ENCODE measurements at places on chromosomes 4 and X. TPM values are rescaled to one million over a fixed set of nuclear protein-coding genes. Genes with fewer than 3 reads are reported as not detected.

The CSAG3 gene
- polyA plus RNA-seq = not detected

The TMEM184C gene
- 40.2 TPM for polyA plus RNA-seq

DNA sequence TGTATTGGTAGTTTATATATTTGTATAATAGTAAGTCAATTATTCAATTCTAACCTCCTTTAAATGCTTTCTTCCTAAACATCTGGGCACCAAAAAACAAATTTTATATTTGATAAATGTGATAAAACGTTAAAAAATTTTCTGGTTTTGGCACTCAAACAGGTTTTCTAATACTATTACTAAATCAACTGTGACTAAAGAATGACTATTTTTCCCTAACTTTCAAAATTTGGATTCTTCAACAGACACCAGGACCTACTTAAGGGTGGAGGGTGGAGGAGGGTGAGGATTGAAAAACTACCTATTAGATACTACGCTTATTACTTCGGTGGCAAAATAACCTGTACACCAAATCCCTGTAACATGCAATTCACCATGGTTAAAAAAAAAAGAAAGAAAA is 555.5 kb downstream of the IL15 start:
- DNase-seq = no peak

DNA sequence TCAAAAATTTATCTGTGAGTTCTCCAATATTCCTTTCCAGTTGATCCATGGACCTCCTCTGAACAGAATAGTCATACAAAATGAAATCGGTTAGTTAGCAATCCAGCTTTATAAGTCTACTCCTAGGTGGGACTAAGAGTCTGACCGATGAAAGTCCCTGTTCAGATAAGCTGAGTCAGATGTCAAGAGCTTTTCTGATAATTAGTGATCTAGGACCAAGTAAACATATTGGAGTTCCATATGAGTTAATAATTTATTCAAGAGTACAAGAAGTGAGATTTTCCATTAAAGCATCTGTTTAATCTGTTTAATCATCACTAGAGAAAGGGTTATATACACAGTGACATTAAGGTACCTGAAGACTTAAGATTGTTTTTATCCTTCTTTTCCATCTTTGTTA is 74.7 kb downstream of the UGT8 start:
- DNase-seq = no peak
